ENCODE measurements at places on chromosomes 7 and 10.

DNA sequence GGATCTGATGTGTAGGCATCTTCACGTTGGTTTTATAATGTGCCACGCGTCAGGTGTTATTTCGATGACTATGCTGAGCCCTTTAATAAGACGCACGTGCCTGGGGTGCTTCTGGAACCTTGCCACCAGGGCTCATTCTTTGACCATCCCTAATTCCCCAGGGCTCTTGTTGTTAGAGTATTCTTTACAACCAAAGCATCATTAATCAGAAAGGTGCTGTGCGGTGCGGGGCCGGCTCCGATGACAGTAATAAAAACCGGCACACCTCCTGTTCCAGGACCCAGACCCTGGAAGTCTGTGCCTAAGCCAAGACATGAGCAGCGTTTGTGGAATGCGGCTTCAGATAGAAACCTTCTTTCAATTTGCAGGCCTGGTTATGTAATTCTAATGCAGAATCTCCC is 58.4 kb downstream of the MGMT start:
- no peak for DNase-seq

- DNase-seq, result no peak
Observed at GRCh38 chr7:25928549-25929330, 223.3 kb upstream of the NFE2L3 start.

GRCh38 chr10:31803606-31804351 is 124.9 kb downstream of the ARHGAP12 start:
- DNase-seq, result no peak

GRCh38 chr7:131919920-131920709 is 363.7 kb upstream of the PODXL start:
- no peak for DNase-seq

- no peak for DNase-seq
Observed at GRCh38 chr10:114715171-114715670, 57.1 kb upstream of the ABLIM1 start.

Data from stimulated activated CD4-positive, alpha-beta T cell treated with anti-CD3 and anti-CD28 coated beads, Interleukin-15, amount 100 ng/mL, for 1 hour (primary cell).